ENCODE measurements at places on chromosomes 6 and 20. TPM values are rescaled to one million over a fixed set of nuclear protein-coding genes. Genes with fewer than 3 reads are reported as not detected.

- DNase-seq = no peak
Measured at GRCh38 chr6:125981571-125982185, 4.7 kb upstream of the TRMT11 start.

Gene PCK1
- polyA plus RNA-seq = 17.2 TPM

- no peak for DNase-seq
Measured at GRCh38 chr6:12336121-12336971, 46.2 kb downstream of the EDN1 start.

- peak; percentile 77 for DNase-seq
Measured at GRCh38 chr20:354298-354977, 7.5 kb downstream of the NRSN2 start.

DNA sequence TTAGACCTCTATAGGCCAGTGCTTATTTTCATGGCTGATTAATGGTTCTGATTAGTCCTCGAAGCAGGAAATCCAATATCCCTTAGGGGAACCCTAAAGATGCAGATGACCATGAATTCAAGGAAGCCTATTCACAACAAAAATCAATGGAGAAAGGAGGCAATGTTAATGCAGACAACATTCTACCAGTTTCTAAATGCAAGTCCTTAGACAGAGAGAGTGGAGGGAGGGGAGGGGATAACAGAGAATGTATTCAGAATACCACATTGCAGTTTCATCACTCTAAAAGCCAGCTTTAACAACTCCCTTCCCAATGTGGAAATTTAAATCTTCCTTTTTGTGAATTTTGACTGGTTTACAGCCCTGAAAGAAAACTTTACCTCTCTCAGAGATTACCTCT, 87.1 kb upstream of the POU3F2 start:
- no peak for DNase-seq

Gene CBLN4
- polyA plus RNA-seq = 1.2 TPM

DNA sequence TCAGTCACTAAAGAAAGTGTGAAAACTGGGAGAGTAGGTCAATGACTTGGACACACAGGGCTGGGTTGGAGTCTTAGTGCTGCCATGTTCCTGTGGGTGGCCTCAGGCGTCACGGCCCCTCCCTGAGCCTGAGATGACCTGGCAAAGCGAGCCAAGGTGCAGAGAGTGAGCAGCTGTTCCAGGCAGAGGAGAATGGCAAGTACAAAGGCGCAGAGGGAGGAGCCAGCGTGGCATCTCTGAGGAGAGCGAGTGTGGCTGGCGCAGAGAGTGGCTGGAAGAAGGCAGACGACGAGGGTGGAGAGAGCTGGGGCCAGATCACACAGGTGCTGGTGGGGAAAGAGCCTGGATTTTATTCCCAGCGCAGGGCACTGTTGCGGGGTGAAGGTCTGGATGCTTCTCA, 20.6 kb upstream of the CHMP4B start:
- no peak for DNase-seq

Gene DZANK1
- polyA plus RNA-seq = 11.8 TPM

DNA sequence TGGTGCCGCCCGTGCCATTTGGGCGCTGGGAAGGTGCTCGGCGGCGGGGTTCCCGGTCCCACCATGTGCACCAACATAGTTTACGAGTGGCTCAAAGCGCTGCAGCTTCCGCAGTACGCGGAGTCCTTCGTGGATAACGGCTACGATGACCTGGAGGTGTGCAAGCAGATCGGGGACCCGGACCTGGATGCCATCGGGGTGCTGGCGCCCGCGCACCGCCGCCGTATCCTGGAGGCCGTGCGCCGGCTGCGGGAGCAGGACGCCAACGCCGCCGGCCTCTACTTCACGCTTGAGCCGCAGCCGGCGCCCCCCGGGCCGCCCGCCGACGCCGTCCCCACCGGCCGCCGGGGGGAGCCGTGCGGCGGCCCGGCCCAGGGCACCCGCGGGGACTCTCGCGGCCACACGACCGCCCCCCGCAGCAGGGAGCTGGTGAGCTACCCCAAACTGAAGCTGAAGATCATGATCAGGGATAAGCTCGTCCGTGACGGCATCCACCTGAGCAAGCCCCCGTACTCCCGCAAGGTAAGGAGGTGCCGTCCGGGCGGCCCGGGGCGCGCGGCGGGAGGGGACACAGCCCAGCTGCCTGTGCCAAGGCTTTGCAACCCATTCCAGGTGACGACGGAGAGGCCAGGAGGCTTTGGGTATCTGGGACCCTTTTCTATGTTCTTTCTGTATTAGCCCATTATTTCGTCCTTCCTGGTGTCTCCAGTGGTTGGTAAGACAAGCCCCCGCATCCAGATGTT, 547 bp downstream of the SAMD5 start:
- peak; percentile 21 for DNase-seq

Gene FAM83B
- polyA plus RNA-seq = 11.1 TPM

Gene TRIM15
- polyA plus RNA-seq = 0.08 TPM

Gene VSX1
- not detected for polyA plus RNA-seq

GRCh38 chr6:74480561-74480960, 725.3 kb downstream of the COL12A1 start:
- no peak for DNase-seq

DNA sequence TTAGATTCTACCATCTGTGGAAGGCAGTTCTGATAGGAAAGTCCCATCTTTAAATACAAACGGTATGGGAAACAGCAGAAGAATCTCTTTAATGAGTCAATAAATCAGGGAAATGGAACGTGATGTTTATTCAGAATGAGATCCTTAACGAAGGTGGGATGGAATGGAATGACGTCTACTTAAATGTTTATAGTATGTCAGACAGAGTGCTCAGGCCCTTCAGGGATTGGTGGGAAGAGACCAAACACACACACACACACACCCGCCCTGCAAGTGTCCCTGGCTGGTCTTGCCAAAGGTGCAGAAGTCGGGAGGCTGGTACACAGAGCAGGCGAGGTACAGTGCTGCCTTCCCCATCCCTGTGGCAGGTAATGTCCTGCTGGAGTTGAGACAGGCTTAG, 164.0 kb downstream of the FARS2 start:
- no peak for DNase-seq

Gene ADTRP
- 1.2 TPM for polyA plus RNA-seq

GRCh38 chr6:71977884-71978283, 91.5 kb downstream of the RIMS1 start:
- DNase-seq = peak; percentile 3

- DNase-seq = no peak
Measured at GRCh38 chr20:21225215-21225947, 77.8 kb upstream of the XRN2 start.

- DNase-seq = no peak
Measured at GRCh38 chr6:169955731-169956437, 204.5 kb downstream of the ERMARD start.

- no peak for DNase-seq
Measured at GRCh38 chr6:126372626-126373025, 32.7 kb downstream of the CENPW start.

Measured in left kidney (tissue), 8 donors.